ENCODE measurements at places on chromosomes 12 and 14.

DNA sequence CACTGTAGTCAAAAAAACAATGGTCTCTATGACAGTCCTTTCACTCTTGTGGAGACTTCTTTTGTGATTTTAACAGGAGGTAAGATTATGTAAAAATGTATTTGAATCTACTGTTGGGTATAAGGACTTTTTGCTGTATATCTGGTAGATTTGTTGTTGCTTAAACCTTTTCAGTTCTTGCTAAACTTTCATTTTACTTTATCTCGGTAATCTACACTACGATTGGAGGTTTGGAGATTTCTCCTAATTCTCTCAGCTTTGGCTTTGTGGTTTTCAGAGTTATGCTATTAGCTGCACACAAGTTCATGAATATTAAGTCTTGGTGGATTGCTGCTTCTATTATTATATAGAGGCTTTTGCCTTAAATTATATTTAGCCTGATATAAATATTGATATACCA lies 116.6 kb upstream of the HIF1A start:
- no peak for DNase-seq

GRCh38 chr12:14135996-14136395 lies 154.6 kb upstream of the GRIN2B start:
- DNase-seq: no peak

DNA sequence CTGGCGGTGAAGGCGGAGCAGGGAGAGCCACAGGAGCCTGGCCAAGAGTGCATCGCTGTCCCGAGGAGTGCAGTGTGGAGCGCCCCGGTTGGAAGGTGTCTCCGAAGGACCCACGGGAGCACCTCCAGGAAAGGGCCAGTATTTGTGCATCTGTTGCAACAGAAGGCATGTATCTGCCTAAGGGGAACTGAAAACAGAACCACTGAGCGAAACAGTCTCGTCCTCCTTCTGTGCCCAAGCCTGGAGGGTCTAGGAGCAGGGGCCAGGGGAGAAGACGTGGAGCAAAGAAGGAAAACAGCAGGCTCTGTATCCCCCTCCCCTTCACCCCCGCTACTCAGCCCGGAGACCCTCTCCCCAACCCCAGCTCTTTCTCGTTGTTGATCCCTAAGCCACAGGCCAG lies 5.3 kb upstream of the LRRC10 start:
- no peak for DNase-seq

- no peak for DNase-seq
These were observed 10.9 kb upstream of the LGMN start for GRCh38 chr14:92759300-92759678.

GRCh38 chr14:55705651-55706364 lies 125.8 kb downstream of the KTN1 start:
- no peak for DNase-seq

GRCh38 chr14:41146391-41146790 lies 460.3 kb upstream of the LRFN5 start:
- no peak for DNase-seq

DNA sequence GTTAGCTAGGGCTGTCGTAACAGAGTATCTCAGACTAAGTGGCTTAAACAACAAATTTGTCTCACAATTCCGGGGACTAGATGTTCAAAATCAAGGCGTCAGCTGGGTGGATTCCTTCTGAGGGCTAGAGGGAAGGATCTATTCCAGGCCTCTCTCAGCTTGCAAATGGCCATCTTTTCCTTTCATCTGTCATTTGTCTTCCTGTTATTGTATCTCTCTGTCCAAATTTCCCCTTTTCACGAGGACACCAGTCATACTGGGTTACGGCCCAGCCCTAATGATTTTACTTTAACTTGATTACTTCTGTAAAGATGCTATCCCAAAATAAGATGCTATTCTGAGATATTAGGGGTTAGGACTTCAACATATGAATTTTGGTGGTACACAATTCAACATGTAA lies 119.0 kb upstream of the CPSF6 start:
- no peak for DNase-seq

DNA sequence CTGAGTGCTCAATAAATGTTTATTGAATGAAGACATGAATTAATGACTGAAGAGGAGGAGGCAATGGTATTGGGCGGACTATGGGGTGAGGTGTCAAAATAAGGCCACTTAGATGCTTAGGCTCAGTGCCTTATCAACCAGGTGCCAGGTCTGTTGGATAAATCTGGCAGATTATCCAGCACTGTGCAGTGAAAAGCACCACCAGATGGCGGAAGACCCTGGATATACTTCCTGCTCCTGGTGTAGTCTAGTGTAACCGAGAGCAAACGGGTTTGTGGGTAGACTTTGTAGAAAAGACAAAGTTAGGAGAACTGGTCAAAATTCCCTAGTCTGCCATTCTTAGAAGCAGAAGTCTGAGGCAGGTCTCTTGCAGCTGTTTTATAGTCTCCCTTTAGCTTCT lies 306.3 kb downstream of the ATP23 start:
- no peak for DNase-seq

GRCh38 chr14:61321385-61322010 lies at the start of gene PRKCH:
PRKCH (plus strand) TSS chr14:61321579; CDS start chr14:61322102, 523 bp downstream.
- no peak for DNase-seq

DNA sequence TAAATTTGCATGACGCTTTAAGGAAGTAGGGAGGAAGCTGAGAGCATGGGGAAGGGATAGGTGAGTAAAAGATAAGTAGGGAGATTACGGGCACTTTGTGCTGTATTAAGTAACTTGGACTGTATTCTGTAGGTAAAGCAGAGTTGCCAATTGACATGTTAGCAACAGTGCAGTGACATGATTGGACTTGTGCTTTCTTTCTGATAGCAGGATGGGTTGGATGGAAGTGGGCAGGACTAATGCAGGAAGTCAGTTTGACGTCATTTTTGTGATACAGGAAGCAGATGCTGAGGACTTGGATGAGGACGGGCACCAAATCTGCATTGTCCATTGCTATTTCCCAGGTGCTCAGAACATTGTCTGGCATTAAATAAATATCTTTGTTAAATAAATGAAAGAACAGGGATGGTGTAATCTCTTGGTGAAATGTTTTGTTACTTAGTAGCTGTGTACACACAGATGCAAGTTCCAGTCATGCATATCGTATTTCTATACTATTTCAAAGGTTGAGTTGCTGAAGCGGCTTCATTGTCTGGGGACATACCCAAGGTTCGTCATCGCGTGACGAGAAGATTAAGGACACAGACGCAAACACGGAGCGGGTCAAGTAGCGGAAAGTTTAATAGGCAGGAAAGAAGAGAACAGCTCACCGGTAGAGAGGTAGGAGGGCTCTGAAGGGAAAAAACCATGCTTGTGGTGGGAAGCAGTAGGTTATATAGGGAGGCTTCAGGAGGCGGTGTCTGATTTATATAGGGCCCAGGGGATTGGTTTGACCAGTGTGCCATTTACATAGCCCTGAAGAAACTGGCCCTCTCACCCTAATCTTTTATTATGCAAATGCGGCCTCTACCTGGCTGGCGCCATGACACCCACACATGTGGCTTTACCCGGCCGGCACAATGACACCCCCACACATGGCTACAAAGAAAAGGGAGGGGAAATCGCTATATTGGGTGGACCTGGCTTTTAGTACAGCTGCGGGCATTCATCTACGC lies 30.7 kb downstream of the GUCY2C start:
- no peak for DNase-seq

DNA sequence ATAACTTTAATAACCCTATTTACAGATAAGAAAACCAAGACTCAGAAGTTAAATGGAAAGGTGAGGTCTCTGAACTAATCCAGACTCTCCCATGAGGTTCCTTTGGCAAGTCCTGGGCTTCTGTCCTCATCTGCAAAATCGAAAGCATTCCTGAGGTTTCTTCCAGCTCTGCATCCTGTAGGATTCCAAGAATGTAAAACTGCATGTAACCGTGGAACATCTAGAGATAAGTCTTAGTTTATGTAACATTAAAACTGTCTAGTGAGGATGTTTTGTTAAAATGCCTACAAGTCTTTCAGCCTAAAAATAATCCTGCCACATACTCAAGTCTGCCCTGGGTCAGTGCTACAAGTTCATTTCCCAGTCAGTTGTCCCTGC lies 7.3 kb upstream of the ITFG2 start:
- DNase-seq: no peak

- no peak for DNase-seq
These were observed 1.3 kb upstream of the OR4E2 start for GRCh38 chr14:21652209-21652808.

- no peak for DNase-seq
These were observed 12.8 kb downstream of the ABHD4 start for GRCh38 chr14:22610931-22611330.

- DNase-seq: no peak
These were observed 8.5 kb upstream of the ASCL1 start for GRCh38 chr12:102948941-102949352.

DNA sequence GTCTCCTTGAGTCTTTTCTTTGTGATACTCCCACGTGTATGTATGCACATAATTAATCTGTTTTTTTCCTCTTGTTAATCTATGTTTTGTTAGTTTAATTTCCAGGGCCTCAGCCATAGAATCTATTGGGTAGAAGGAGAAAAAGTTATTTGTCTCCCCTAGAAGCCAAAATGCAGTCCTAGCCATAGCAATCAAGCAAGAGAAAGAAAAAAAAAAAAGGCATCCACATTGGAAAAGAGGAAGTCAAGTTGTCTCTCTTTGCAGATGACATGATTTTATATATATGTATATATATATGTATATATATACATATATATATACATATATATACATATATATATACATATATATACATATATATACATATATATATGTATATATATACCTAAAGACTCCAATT lies 25.4 kb upstream of the ETV6 start:
- DNase-seq: no peak

- no peak for DNase-seq
These were observed 61.9 kb downstream of the ZFP36L1 start for GRCh38 chr14:68730811-68731425.

DNA sequence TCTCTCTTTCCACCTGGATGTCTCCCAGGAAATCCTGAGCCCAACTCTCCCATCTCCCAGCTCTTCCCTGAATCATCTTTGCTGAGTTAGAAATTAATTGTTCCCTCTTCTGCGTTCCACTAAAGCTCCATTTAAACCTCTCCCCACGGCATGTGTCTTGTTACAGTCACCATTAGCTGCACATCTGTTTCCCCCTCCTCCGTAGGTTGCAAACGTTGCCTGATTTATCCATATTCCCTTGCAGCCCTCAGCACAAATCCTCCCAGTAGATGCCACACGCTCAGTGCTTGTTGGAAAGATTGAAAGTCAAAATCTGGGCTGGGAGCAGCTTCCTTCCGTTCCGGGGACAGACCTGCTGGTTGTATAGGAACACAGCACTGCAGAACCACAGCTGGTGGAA lies 90.4 kb downstream of the SLC24A4 start:
- no peak for DNase-seq

DNA sequence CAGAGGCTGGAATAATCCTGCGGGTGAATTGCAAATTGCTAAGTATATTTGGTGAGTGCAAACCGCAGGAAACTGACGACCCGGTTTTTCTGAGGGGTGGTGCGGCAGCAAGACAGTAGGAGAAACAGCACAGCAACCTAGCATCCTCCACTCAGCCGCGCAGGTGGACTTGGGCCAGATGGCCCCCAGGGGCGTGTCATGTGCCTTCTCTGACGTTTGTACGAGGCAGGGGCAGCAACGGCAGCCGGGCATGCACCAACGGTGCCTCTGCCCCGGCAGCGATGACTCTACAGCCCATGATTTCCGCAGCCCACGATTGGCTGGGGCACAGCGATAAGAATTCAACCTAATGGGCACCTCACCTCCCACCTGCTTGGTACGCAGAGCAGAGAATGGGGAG lies 11.1 kb upstream of the CLEC2A start:
- no peak for DNase-seq

DNA sequence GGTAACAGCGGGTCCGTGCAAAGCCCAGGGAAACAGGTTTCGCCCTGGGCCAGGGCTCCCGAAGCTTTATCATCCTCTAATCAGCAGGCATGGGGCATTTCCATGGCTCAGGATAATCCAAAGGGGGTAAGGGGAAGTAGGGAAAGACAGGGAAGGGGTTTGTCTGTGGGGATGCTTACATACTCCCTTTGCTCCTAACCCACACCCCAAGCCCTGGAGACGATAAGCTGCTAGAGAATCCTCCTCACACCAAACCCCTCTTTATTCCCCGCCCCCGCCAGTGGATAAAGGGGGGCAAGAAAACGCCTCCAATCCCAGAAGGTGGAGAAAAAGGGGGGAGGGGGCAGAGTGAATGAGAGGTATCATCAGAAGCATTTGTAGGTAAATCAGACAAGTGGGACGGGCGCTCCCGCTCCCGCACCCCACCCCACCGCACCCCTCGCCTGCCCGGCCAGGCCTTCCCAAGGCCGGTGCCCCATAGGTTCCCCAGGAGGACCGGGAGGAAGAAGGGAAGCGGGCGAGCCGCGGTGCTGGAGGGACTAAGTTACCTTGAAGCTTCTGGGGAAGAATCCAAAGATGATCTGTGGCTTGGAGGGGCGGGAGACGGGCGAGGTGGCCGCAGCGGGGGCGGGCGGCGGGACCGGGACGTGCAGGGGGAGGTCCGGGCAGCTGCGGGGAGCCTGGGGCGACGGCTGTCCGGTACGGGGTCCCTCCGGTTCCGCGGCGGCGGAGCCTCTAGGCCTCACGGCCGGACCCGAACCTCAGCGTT lies 762 bp downstream of the PPP2R5E start:
- DNase-seq: no peak

DNA sequence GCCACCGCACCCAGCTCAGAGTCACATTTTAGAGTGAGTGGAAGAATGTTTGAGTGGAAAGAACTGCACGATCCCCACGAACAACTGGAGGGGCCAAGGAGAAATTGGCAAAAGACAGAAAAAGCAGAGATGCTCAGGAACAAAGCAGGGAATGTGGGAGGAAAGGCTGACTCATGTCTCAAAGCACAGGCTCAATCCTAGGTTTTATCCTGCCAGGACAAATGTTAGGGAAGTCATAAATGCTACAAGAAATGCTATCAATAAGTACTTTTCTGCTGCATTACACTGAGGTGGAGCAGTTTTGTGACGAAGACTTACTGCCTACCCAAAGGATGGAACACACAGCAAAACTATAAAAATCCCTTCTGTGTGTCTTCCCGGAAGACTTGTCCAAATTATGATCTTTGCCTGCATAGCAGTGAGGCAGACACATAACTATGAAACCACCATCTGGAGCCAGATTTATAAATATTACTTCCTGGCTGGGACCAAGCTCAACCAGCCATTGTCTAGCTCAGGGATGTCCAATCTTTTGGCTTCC lies 26.7 kb downstream of the NIN start:
- DNase-seq: no peak

Measured in activated CD8-positive, alpha-beta memory T cell treated with anti-CD3 and anti-CD28 coated beads for 1 hour (primary cell).